ENCODE measurements at places on chromosomes 2 and 18.

GRCh38 chr18:10252952-10253705, 201.3 kb upstream of the APCDD1 start:
- no peak for DNase-seq

- no peak for DNase-seq
These were observed 3.4 kb downstream of the FBLN7 start for GRCh38 chr2:112141626-112142007.

- DNase-seq = no peak
These were observed 15.4 kb downstream of the CFAP65 start for GRCh38 chr2:219025637-219026585.

GRCh38 chr2:170531876-170532275, 183.3 kb upstream of the SP5 start:
- DNase-seq = no peak

DNA sequence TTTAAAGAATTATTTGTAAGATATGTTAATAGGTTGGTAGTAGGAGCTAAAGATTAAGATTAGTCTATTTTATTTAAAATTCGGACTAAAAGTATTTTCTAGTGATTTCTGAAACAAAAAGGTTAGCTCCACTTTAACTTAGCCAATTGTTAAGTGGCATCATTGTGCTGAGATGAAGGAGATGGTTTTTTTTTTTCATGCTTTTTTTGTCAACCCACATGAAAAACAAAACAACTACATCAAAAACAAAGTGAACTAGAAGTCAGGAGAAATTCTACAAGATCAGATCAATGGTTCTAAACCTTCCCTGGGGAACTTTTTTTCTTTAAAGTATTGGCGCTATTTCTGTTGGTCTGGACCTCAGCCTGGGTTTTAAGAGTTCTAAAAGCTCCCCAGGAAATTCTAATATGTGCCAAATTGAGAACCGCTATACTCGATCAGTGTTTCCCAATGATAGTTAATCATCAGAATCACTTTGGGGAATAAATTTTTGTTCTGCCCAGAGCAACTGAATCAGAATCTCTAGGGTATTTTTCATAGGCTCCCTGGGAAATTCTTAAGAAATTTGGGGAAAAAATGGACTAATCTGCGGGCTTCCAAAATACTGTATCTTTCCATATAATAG, 2.3 kb downstream of the ZC3H6 start:
- no peak for DNase-seq

DNA sequence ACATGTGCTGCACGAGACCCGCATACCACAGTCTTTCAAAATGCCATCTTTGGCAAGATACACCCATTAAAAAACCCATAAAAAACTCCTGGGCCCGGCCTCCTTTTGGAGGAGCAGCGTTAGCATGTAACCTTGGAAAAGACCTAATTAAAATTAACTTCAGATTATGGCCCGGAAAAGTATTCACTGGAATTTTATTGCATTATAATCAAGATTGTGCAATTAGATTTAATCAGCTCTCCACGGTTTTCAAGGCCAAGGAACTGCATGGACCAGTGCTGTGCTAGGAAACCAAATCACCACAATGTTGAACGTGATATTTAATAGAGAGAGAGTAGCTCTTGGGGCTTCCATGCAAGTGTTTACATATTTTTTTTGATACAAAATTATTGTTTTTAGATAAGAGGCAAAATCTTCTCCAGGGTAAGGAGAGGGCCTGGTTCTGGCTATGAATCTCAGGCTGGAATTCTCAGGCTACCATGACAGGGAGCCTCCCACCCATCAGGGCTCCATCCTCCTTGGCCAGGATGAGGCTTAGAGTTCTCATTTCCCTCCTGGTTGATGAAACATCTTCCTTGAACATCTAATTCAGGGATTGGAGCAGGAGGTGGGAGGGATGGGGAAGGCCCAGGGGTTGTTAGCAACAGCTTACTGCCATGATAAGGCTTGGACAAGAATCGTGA, 82.0 kb upstream of the TTC39C start:
- no peak for DNase-seq

- DNase-seq = no peak
These were observed 665.4 kb downstream of the XIRP2 start for GRCh38 chr2:167553635-167554034.

GRCh38 chr18:28466204-28466603, 289.3 kb upstream of the CDH2 start:
- DNase-seq = no peak

DNA sequence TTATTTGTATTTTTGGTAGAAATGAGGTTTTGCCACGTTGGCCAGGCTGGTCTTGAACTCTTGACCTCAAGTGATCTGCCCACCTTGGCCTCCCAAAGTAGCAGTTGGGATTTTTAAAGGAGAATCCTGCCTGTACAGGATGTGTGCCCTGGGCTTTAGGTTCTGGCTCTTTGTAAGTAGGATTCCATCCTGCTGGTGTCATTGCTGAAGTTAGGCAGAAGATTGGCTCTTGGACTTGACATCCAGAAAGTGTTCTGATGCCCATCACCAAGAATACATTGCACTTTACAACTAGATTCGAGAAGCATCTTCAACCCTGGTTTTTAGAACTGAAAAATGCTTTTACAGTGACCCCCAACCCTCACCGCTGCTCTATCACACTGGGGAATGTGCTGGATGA, 4.4 kb upstream of the TWIST2 start:
- no peak for DNase-seq

- no peak for DNase-seq
These were observed 428.7 kb upstream of the ACVR2A start for GRCh38 chr2:147416099-147416498.

DNA sequence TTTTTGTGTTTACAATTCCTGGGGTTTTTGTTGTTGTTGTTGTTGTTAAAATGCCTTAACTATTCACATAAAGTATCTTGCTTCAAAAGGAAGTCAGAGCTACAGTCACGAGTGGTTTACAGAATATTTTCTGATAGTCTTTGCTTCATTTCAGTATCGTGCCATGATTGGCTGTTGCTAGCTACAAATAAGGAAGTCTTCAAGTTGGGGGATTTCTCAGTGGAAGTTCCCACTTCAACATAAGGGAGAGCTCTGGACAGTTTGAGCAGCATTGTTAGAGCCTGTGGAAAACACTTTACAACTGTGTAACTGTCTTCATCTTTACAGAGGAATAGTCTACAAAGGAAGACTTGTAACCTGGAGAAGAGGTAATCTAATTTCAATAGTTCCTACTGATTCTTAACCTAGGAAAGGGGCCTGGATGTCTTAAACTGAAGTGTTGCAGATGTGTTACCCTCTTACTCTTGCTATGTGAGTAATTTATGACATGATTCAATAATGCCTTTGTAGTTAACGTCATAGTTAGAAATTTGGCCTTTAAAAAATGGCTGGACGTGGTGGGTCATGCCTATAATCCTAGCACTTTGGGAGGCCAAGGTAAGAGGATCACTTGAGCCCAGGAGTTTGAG, 23.4 kb upstream of the TANK start:
- DNase-seq = no peak

DNA sequence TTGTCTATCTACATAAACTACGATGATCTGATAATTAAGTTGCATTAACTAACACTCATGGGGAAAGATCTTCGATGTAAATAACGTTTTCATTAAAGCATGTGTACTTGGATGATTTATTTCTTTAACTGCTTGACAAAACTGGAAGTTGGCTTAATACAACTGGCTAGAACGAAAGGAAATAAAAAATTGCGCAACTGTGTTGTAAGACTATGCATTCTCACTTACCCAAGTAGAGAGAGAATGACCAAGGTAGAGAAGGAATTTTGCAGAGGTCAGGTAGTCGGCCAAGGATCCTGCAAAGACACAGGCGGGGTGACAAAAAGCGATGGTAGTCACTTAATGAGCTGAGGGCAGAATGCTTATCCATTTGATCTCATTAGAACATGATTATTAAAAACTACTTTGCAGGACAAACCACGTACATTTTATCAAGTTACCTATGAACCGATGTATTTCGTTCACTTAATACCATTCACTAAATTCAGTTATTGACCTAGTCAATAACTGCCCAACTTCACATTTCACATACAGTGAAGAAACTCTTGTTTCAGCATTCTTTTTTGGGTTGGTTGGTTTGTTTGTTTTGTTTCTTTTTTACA, 900 bp downstream of the SLC40A1 start:
- no peak for DNase-seq

GRCh38 chr2:133814890-133815289, 246.6 kb upstream of the NCKAP5 start:
- no peak for DNase-seq

- DNase-seq = no peak
These were observed 136.0 kb downstream of the INSIG2 start for GRCh38 chr2:118223992-118224894.

DNA sequence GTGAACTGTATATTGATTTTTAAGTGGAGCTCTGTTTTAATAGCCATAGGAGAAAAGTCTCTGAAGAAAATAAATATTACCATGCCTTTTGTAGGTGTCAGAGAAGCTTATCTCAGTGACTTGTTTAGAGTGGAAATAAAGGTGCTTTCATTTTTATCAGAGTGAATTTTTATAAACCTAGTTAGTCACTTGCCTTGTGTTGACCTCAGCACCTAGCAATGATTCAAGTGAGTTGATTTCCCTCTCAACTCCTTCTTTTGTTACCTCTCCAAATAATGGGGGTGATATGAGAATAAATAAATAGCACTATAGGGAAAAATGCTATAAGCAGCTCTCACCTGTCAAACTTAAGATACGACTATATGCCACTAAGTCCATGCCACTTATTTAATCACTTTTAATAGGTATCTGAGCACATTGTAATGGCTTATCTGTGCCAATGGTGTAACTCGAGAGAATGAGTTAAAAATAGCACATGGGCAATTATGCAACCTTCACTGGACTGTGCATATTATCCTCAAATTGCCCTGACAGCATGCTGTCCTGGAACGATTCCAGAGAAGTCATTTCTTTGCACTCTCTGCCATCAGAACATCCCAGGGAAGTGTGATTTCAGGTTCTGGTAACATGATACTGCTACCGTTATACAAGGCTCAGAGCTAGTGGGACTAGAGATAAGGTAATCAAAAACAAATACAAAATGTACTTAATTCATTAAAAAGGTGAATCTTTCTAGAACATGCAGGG, 290.8 kb downstream of the CCDC85A start:
- no peak for DNase-seq

DNA sequence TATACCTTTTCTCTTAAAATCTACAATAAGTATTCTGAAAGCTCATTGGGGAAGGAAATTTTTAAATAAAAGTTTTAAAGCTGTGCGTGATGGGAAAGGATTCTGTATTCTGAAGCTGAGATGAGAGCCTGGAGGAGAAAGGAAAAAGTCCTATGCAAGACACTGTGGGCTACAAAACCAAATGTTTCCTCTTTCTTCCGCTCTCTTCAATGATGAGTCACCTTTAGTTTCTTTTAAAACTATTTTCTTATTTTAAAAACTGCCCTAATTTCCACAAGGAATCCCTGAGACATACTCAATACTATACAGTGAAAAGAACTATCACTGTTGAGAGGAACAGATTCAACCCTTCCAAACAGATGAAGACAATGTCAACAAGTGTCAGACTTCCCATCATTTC, 87.4 kb downstream of the INO80D start:
- no peak for DNase-seq

DNA sequence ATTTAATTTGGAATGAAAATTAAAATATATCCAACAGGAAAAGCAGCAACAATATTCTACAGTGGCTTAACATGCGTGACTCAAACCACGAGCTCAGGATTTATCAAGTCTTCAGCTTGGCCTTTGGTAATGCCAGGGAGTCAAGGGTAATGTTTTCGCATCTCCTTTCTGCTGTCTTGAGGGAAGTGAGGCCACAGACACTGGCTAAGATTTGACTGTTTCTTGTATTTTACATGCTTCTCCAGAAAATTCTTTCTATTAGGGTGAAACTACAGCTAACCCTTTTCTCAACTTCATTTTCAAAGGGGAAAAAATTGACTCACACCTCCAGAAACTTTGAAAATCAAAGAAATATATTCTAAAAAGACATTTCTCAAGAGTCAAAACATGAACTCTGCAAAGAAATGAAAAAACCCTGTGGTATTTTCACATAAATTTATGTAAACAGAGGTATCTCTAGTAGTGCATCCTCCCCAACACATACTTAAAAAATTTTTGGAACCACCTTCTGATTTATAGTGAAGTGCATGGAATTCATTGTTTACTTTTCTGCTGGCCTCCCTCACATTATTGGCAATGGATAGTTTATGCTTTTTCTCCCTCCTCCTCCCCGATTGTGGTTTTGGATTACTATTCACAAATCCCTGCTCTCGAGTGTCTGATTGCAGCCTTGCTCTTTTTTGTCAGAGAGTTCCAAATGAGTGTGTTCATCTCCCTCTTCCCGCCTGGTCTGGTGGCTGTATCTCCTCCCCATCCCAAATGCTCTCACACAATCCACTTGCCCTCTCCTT, 48.7 kb downstream of the DPP4 start:
- no peak for DNase-seq

- no peak for DNase-seq
These were observed 75.7 kb downstream of the CHST9 start for GRCh38 chr18:27109451-27109850.

- no peak for DNase-seq
These were observed 78.9 kb downstream of the CERS6 start for GRCh38 chr2:168534926-168535325.

GRCh38 chr2:25201265-25201664, 32.9 kb upstream of the POMC start:
- no peak for DNase-seq

GRCh38 chr18:59520562-59521355, 161.7 kb upstream of the LMAN1 start:
- DNase-seq = no peak

- DNase-seq = no peak
These were observed 73.3 kb upstream of the KLF7 start for GRCh38 chr2:207238831-207239701.

DNA sequence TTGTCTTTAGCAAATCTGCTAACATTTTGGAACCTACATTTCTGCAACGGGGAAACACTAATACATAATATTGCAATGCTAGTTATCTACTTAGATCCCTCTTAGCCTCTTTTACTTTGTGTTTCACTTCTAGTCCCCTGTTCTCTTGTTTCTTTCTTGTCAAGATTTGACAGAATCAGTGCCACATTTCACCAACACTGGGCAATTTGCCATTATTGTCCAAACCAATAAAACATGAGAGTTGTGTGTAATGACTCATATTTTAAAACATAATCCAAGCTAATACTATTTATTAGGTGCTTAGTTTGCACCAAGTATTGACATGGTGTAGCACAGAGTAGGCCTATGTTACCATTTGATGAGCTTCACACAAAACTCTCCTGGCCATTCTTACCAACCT, 33.7 kb upstream of the ACVR1C start:
- DNase-seq = no peak

DNA sequence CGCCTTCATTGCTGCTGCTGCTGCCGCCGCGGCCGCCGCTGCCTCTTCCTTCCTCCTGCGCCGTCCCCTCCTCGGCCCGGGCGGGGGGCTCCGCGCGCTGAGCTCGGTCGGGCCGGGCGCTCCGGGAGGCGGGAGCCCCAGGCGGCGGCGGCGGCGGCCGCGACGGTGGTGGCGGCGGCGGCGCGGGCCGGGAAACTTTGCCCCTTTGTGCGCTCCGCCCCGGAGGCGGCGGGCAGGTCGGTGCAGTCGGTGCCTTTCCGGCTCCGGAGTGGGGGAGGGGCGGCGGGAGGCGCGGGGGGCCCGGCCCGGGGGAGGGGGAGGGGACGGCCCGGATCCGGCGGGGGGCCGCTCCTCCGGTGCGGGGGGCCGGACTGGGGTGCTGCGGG, 205 bp downstream of the TET3 start:
- no peak for DNase-seq

GRCh38 chr18:59918320-59918755, 18.5 kb downstream of the PMAIP1 start:
- no peak for DNase-seq
